H4 (cell line): ENCODE measurements at places on chromosomes 16 and 17. TPM values are rescaled to one million over a fixed set of nuclear protein-coding genes. Genes with fewer than 3 reads are reported as not detected.

- DNase-seq, result no peak
These were observed 358.6 kb upstream of the ASIC2 start for GRCh38 chr17:33651686-33652085.

Gene SMARCE1
- 68.5 and 92.5 TPM in 2 replicates for total RNA-seq

- peak; percentile 80 for DNase-seq
These were observed 12.1 kb upstream of the SCN4A start for GRCh38 chr17:63984651-63985386.

GRCh38 chr17:29914819-29915537 lies 15.1 kb downstream of the SSH2 start:
- DNase-seq, result no peak

Gene OTOA
- 0.04 TPM in 1 of 2 replicates, not detected in the other for total RNA-seq

DNA sequence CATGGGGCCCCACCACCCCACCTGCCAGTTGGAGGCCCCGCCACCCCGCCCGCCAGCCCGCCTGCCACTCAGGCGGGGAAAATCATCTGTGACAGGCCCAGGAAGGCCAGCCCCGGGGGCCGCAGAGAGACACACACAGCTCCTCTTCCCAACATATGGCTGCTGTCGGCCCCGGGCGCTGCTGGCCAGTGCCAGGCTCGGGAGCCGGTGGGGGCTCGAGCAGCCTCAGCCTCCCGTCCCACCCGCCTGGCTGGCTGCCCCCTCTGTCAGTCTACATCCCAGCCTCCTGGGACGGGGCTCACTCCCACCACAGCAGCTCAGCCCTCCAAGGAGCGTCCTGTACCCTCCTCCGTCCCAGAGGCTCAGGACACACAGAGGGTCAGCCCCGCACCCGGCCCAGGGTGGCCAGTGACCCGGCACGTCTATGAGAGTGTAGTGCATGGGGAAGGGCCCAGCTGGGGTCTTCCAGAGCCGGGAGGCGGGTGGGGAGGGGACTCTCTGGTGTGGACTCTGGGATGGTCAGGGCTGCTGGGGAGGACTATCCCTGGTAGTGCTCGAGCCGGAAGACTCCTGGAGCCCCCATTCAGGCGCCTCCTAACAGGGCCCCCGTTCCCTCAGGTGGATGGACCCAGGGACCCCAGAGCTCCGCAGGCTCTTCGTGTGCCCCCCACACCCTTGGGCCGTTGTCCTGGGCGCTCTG lies 3.6 kb upstream of the PRR35 start:
- no peak for DNase-seq

Gene TBC1D3K
- total RNA-seq, result not detected in 2 replicates

- peak; percentile 70 for DNase-seq
These were observed 75.8 kb downstream of the WNT3 start for GRCh38 chr17:46742565-46743270.

DNA sequence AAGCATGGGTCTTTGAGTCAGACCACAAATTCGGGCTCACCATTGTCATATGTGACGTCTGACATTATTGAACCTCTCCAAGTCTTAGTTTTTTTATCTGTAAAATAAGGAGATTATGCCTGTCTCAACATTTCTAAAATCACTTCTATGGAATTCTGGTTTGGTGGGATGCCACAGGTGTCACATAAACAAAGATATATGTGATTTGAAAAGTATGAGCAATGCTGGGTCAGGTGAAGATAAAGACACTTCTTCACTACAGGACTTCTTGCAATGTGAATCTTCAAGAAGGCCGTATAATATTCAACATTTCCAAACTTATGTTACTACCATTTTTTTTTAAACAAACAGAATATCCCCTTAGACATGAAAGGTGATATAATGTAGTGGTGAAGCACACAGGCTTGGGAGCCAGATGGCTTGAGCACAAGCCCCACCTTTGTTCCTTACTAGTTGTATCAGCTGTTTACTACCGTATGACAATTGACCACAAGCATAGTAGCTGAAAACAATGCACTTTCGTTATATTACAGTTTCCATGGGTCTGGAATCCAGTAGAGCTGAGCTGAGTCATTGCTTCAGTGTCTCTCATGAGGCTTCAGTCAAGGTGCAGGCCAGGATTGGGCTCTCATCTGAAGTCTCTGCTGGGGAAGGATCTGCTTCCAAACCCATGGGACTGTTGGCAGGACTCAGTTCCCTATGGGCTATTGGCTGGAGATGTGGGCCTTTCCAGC lies 87.7 kb downstream of the UTP18 start:
- no peak for DNase-seq

Gene HCFC1R1
- 64.6 and 93.1 TPM in 2 replicates for total RNA-seq

Gene CXCL16
- 1.5 and 7.3 TPM in 2 replicates for total RNA-seq

GRCh38 chr17:13995856-13996271 lies 73.4 kb upstream of the COX10 start:
- DNase-seq, result no peak

- no peak for DNase-seq
These were observed 379.6 kb upstream of the PSMD7 start for GRCh38 chr16:73916829-73917594.

- no peak for DNase-seq
These were observed at the start of gene CYGB for GRCh38 chr17:76537578-76538280. CYGB (minus strand) TSS chr17:76537709; CDS start chr17:76537542, 167 bp downstream.

Gene ZPBP2
- total RNA-seq, result not detected in 2 replicates

DNA sequence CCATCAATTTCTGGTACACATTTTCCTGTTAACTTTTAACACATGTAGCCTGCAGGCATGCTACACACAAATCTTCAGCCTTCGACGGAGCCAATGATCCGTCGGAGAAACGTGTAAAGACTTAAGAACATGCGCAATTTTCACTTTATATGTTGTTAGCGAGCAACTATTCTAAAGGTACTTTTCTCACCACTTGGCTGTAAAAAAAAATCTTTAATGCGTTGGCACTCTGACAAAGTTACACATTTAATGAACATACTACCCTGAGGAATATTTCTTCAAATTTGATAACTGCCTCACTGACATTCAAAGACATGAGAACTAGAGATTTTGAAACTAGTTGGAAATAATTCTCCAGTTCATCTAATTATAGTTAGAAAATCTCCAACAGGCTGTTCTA lies 507.5 kb upstream of the SALL1 start:
- DNase-seq, result no peak

DNA sequence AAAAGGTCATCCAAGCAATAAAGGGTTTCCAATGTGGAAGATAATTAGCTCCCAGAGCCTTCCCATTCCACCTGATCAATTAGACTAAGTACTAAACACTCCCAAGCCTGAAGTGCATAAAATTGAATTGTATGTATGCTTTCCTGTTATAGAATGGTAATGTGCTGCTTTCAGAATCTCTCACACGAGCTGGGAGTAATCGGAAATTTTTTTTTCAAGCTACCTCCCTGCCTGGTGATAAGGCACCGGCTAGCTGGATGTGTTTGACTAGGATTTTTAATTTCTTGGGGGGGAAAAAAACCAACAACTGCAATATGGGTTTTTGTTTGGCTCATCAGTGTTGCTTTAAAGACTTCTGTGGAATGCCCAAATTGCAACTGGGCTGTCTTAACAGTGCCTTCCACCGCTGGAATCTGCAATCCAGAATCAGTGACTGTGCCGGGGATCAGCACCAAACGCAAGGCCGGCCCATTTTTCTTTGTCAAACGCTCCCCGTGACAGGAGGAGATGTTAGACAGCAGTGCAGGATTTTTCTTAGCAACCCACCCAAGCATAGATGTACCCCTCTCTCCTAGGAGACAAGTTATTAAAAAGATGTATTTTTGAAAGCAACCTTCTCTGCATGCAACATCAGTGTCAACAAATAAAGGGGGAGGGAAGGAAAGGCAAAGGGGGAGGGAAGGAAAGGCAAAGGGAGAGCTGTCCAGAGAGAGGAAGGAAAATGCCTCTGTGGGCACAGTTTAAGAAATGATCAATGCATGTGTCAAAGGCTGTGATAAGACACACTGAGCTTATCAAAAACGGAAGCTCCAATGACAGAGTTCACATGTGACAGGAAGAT lies 387.2 kb downstream of the NPIPA8 start:
- DNase-seq, result no peak

- peak; percentile 94 for DNase-seq
These were observed at the start of gene RPL26 for GRCh38 chr17:8383143-8383822. RPL26 (minus strand) TSS chr17:8383193; CDS start chr17:8382310, 883 bp downstream.

GRCh38 chr17:74008196-74008595 lies 195.3 kb upstream of the RPL38 start:
- DNase-seq, result peak; percentile 29

- no peak for DNase-seq
These were observed 55.4 kb upstream of the DOC2B start for GRCh38 chr17:236641-237405.

DNA sequence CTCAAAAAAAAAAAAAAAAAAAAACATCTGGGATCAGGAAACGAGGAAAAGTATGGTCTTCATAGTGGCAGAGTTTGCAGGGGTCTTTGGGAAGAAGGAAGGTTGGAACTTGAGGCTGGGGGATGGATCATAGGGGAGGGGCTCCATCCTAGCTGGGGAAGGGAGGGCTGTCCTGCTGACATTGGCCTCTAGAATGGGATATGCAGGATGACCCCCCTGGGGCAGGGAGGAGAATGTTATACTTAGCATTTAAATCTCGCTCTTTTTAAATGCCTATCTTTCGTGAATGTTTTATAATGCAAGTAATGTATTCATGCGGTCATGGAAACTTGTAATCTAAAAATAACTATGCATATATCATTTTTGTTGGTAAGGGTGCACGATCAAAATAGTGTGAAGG lies 33.2 kb downstream of the TMEM235 start:
- no peak for DNase-seq

DNA sequence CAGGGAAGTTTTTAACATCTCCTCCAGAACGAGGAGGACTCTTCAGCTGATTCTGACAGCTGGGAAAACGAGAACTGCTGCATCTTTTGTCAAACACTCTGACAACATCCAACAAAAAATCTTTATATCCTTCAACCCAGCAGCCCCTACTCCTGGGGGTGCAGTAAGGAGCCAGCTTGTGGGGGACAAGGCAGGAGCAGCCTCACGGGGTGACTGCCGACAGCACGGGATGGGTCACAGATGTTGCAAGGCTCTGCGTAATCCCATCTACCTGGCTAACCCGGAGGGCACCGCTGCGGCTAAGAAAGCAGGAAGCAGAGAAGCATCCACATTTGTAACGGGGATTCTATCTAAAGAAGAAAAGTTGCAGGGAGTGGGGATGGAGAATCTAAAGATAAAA lies 28.6 kb downstream of the WDR45B start:
- DNase-seq, result no peak

DNA sequence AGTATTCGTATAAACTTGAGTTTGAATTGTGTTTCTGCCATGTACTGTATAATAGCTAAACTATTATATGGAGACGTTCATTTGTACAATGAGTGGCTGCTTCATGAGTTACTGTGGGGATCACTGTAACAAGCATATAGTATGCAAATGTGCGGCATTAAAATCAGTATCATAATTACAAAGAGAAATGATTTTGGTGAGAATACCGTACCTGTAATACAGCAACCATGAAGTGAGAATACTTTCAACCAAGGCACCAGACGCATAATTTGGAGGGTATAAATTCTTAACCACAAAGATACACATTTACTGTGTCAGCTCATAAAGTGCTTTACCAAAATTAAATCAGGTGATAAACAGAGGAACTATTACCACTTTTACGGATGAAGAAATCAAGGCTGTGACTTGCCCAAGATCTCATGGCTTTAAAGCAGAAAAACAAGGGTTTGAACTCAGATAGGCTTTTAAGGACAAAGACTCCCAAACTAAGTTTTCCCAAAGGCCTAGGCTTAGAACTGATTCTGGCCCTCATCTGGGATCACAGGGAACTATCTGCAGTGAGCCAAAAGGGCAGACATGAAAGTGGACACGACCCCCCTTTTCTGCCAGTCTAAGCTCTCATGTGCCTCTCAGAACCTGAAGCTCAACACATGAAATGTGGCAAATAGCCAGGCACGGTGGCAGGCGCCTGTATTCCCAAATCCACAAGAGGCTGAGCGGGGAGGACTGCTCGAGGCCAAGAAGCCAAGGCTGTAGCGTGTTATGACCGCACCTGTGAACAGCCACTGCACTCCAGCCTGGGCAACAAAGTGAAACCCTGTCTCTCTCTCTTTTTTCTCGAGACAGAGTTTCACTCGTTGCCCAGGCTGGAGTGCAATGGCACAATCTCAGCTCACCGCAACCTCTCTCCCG lies 6.4 kb downstream of the RPS15A start:
- DNase-seq, result no peak

Gene CDH11
- total RNA-seq, result 55.2 and 56.6 TPM in 2 replicates

DNA sequence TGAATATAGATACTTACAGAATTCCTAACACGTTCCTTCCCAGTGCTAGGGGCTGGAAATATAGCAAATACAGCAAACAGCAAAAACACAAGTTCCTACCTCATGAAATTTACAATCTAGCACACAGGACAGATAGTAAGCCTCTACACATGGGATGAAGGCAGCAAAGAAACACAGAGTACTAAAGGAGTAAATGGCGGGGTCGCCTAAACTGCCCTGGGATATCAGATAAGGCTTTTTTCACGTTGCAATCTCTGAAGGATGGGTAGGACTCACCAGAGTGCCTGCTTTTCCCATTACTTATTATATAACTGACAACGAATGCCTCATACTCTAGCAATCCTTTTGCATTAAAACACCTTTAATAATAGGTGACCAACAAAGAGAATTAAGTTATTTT lies 19.8 kb downstream of the CEP112 start:
- DNase-seq, result no peak

GRCh38 chr16:1645914-1646525 lies 32.1 kb upstream of the JPT2 start:
- DNase-seq, result peak; percentile 49

Gene G6PC1
- total RNA-seq, result not detected in 2 replicates
